ENCODE measurements at places on chromosomes 7 and 10.

DNA sequence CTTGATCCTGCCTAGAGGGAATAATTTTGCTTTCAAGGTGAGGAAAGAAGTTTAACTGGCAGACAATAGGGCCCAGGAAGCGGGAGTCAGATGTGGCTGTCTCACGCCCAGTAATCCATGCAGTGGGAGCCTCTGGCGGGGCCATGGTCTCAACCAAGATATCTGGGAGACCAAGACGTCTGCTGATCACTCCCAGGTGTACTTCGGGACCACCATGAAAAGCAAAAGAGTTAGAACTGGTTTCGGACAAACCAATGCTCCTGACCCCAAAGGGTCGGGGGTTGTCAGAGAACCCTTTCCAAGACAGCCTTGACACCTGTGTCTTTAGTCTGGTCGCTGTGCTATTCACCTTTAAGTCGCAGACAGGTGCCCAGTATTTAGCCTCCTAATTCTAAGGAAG, 256.9 kb upstream of the MBL2 start:
- DNase-seq, result no peak

GRCh38 chr10:129680661-129681344, 213.8 kb downstream of the MGMT start:
- DNase-seq, result no peak

DNA sequence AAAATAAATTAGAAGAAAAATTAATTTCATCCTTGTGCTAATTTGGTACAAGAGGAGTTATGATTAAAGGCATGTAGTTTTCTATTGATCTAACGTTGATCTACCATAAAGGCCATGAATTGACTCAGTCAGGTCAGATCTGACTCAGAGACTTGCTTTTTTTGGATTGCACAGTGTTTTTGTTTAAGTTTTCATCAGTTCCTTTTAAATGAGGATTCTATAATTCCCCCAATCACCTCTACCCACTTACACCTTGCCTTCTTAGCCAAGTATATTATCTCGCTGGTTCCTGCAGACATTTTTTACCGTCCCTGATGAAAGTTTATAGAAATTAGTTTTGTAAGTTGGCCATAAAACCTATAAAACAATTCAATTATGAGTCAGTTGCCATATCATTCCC, 132.4 kb upstream of the PALS2 start:
- no peak for DNase-seq

DNA sequence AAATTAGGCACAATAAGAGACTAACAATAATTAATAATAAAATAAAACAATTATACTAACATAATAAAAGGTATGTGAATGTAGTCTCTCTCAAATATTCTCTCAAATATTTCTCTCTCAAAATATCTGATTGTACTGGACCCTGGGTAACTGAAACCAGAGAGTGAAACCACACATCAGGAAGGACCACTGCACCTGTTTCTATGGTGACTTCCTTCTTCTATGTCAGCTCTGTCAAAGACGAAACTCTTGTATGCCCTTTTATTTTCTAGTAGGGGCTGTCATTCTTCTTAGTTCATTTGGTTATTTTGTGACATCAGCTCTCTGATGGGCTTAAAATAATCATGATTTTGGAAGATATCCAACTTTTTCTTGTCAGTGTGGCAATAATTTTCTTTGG, 428.0 kb upstream of the TPK1 start:
- no peak for DNase-seq

DNA sequence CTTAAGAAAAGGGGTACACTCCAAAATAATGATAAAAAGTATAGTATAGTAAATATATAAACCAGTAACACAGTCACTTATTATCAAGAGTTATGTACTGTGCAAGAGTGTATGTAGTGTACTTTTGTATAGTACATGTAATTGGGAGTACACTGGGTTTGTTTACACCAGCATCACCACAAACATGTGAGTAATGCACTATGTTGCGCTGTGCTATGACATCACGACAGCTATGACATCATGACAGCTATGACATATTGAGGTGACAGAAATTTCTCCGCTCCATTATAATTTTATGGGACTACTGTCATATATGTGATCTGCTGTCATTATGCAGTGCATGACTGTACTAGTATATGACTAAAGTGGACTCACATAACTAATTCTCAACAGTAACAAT, 84.6 kb downstream of the KMT2C start:
- no peak for DNase-seq

DNA sequence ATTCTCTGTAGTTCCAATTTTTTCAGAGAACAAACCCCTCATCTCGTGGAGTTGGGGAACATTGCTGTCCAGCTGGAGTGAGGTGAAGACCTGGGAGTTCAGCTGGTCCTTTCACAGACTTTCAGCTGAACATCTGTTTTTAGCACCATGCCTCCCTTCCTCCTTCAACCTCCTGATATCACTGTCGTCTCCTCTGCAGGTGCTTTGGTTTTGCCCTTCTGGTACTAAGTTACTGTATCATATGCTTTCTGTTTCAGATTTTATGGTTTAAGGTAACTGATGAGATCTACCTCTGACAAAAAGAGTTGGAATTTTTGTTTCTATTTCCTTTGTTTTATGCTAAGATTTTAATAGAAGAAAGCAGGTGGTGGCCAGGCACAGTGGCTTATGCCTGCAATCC, 102.9 kb downstream of the ZNF438 start:
- peak; percentile 11 for DNase-seq

- peak; percentile 37 for DNase-seq
Measured at GRCh38 chr10:79904671-79905321, 44.1 kb downstream of the SFTPD start.

GRCh38 chr7:98841179-98841997, 28.4 kb downstream of the TMEM130 start:
- peak; percentile 67 for DNase-seq

DNA sequence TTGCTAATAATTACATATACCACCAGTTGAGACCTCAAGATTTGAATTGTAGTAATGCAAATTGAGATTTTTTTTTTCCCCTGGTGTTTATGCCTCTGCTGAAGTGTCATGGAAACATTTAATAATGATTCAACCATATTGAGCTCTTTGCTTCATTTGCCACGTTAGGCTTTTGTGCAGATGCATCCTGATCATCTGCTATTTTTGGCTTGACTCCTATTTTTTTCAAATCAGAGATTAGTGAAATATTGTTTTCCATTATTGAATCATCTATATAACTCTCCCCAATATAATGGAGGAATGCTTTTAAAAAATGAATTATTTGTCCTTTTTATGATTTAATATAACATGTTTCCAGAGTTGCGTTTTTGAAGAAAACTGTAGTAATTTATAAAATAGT, 115.1 kb downstream of the SRI start:
- no peak for DNase-seq

DNA sequence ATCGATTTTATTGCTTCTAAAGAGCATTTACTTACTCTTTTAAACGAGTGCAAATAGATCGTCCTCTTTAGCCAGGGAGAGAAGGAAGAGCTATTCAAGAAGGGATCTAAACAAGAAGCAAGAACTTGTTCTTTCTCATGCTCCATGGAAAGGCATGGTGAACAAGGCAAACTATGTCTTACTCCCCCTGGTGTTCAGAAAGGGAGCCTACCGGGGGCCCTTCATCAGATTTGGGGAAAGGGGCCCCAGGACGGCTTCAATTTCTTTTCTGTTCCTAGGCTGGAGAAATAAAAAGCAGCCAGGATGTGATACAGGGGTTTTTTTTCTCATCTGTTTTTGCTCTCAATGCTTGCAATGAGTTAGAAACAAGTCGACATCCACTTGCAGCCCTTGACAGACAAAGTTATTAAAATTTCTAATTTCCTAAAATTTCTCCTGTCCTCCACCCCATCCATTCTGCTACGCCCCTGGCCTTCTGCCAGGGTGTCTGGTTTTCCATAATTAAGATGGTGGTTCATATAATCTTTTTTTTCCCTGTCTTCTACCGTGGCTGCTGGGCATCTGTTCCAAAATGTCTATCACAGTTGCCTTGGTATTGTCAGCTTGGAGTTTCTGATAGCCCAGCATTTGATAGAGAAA, 214.4 kb downstream of the CREB5 start:
- peak; percentile 16 for DNase-seq

GRCh38 chr10:65710306-65710705, 1215.5 kb upstream of the LRRTM3 start:
- no peak for DNase-seq

DNA sequence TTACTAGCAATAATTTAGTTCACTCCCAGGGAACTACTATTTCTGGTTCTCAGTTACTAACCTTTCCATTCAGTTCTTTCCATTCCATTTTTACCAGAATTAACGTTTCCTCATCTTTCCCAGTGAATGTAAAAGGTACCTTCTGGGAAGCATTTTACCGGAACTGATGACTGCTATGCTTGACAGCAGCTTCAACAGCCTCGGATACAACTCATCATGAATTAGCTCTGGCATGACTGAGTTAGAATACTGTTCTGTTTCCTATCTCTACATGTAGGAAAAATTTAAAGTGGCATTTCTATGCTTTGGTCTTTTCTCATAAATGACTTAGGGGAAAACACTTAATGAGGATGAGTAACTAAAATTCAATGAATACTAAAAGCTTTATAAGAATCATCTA, 18.6 kb downstream of the TAS2R41 start:
- no peak for DNase-seq

DNA sequence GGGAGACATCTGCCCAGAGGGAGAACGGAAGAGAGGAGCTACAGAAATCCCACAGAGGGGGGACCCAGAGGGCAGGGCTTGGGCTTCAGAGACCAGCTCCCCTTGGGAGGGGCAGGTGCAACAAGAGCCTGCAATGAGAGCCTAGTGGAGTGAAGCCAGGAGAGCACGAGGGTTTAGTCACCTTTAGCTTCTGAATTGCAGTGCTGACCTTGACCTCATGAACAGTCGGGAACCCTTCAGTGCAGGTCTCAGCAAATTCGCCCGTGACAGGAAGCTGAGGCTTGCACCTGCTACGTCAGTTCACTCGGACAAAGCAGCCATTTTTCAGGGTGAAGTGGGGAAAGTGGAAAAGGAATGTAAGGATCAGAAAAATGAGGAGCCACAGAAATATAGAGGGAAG, 306.8 kb upstream of the CDC14C start:
- no peak for DNase-seq

- DNase-seq, result no peak
Measured at GRCh38 chr7:107579554-107579884, 527 bp upstream of the BCAP29 start.

GRCh38 chr7:155090684-155091083, 20.6 kb downstream of the HTR5A start:
- DNase-seq, result no peak
